ENCODE measurements at places on chromosomes 12 and 14. TPM values are rescaled to one million over a fixed set of nuclear protein-coding genes. Genes with fewer than 3 reads are reported as not detected.

DNA sequence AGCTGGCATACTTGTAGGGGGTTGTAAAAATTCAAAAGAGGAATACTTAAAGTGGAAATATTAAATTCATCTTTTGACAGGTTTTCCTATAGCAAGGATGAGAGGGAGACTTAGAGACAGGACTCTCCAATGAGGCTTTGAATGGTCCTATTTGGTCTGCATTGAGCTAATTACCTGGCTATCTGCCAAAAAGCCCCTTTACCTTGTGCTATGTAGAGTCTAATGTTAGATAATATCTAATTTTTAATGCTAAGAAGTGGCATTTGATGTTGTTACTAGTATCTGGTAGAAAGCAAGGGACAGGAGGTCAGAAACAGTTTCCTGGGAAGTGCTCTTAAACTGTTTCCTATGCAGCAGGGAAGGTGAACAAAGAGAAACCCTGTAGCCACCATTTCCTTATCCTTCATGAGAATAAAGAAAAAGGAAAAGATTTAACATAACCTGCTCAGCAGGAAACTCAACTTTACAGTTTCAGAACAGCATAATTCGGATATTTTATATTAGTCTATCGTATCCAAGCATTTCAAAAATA is 550.0 kb downstream of the SOX5 start:
- DNase-seq = no peak

GRCh38 chr12:6653342-6653741 is 6.1 kb upstream of the ACRBP start:
- no peak for DNase-seq

DNA sequence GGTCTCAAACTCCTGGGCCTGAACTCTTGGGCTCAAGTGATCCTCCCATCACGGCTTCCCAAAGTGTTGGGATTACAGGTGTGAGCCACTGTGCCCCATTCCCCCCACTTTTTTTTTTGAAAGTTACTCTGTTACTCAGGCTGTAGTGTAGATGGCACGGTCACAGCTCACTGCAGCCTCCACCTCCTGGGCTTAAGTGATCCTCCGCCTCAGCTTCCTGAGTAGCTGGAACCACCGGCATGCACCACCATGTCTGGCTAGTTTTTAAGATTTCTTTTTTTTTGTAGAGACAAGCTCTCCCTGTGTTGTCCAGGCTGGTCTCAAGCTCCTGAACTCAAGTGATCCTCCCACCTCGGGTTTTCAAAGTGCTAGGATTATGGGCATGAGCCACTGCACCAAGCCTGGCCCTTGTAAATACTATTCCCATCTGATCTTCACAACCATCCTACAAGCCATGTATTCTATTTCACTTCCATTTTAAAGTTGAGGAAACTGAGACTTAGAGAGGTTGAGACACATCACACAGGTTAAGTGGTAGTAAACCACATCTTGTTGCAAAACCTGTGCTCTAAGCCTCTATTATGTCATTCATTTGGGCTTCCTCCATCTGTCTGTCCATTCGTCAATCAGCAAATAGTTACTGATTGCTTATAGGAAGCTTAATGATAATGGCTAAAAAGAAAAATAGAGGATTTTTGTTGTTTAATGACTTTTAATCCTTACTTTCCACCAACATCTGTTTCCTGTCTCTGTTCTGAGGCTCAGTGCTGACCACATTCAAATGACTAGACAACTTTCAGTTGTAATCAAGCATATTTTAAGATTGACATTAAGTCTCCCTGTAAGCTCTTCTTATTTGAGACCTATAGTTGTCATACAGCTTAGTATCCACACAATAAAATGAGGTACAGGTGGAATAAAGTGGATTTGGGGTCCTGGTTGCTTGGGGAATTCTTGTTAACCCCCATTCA is 9.2 kb downstream of the ASCL4 start:
- DNase-seq = no peak

DNA sequence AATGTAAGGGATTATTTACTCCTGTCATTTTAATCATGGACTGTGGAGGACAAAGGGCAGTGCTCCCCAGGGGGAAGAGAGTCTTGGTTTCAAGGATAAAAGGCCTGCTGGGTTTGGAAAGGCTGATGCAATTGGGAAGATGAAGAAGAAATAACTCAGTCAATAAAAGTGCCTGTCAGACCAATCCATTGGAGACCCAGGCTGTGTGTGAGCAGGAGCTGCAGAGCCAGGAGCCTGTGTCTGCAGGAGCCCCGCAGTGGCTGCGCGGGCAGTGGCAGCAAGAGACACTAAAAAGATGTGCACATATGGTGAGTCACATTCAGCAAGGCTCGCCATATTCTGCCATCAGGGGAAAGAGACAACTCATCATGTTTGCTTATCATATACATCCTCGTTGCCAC is 90.4 kb downstream of the CRACR2A start:
- no peak for DNase-seq

DNA sequence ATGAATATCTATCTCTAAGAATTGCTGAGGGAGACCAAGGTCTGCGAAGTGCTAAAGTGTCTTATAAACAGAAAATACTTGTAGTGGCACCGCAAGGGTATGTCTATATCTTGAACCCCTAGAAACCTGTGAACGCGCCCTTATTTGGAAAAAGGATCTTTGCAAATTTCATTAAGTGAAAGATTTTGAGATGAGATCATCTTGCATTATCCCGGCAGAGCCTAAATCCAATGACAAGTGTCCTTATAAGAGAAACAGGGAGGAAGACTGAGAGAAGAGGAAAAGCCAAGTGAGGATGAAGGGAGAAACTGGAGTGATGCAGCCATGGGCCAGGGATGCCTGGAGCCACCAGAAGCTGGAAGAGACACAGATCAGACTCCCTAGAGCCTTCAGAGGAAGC is 27.7 kb downstream of the RBM19 start:
- no peak for DNase-seq

DNA sequence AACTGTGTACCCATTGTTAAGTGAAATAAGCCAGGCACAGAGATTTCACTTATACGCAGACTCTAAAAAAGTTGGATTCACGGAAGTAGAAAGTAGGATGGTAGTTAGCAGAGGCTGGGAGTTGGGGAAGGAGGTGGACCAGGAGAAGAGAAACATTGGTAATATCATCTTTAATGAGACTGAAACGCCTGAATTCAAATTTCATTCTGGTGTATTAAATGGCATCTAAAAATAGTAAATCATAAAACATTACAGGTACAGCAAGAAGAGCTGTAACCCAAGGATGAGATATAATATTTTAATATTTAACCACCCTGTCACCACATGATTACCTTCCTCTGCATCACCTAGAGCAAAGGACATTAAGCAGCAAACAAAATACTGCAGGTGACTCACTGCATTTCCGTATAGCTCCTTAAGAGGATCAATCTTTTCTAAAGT is 99.4 kb downstream of the EPS8 start:
- no peak for DNase-seq

DNA sequence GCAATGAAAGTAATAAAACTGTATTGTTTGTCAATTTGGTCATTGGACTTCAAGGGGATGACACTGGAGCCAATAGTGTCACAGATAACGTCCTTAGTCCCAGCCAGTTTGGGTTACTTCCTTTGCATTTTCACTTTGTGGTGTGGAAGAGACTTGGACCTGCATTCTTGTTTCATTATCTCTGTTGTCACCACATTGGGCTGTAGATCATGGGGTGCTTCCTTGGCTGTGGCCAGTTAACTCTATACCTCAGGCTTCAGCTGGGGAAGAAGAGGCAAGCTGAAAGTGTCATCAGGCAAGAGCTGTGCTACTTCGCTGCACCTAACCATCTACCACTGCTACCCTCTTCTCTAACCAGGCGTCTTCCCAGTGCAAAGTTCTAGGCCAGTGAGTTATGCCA is 15.1 kb upstream of the CISTR start:
- no peak for DNase-seq

- DNase-seq = no peak
Measured at GRCh38 chr12:117645473-117645872, 284.0 kb upstream of the NOS1 start.

DNA sequence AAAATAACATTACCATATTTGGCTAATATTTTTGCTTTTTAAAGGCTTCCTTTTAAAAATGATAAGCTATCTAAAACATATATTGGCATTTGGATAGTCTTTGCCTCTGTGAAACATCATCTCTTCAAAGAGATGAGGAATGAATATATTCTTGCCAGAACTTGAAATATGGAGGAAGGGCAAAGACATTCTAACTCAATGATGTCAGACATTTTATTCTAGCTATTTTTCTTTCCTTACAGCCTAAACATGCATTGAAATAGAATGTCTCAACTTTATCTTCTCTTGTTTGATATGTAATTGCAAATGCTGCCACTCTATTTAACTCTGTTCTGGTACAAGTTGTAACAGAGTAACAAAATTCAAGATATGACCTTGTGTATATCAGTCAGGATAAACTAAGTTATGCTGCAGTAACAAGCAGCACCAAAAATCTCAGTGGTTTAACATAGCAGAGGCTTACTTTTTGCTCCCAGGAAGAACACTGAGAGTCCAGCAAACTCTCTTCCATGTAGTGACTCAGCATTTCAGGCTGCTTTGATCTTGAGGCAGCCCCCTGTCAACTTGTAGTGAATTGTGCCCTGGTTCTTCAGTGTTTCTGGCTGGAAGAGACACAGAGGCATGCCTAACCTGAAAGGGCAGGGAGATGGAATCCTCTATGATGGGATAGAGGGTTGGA is 11.0 kb downstream of the IRAK3 start:
- no peak for DNase-seq

GRCh38 chr12:47797441-47797840 is 22.3 kb downstream of the HDAC7 start:
- peak; percentile 69 for DNase-seq

The FGF23 gene
- total RNA-seq = 0.05 TPM

The ACRBP gene
- 2.0 TPM for total RNA-seq

The PMEL gene
- total RNA-seq = 0.28 TPM

The SRRM4 gene
- under 0.01 TPM for total RNA-seq

The SYT1 gene
- 1.5 TPM for total RNA-seq

The CLEC4E gene
- total RNA-seq = 0.19 TPM
